ENCODE measurements at places on chromosomes 12 and 14.

GRCh38 chr14:93081876-93082570, 33.7 kb downstream of the ITPK1 start:
- DNase-seq: no peak

DNA sequence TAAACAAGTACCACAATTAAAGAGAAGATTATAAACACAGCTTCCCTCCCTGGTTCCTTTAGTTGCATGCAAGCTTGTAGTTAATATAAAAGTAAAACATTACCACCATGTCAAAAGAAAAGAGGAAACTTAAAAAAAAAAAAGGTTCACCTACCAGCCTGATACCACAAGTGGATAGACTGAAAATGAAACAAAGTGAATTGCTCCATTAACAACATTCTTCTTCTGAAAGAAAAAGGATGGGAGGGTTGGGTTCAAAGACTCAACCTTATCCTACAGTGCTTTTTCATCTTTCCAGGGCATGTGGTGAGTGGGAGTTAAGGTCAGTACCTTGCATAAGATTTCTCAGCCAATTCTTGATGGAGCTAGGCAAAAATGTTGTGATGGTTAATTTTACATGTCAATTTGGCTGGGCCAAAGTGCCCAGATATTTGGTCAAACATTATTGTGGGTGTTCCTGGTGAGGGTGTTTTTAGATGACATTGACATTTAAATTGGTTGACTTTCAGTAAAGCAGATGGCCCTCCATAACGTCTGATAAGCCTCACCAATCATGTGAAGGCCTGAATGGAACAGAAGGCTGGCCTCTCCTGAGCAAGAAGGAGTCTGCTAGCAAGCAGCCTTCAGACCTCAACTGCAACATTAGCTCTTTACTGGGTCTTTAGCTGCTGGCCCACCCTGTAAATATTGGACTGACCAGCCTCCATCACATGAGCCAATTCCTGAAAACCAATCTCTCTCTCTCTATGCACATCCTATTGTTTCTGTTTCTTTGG, 28.8 kb downstream of the VCPKMT start:
- no peak for DNase-seq

GRCh38 chr12:113622410-113622809, 150.7 kb upstream of the LHX5 start:
- DNase-seq: no peak

- no peak for DNase-seq
Measured at GRCh38 chr12:52401526-52401925, 4.6 kb downstream of the KRT82 start.

DNA sequence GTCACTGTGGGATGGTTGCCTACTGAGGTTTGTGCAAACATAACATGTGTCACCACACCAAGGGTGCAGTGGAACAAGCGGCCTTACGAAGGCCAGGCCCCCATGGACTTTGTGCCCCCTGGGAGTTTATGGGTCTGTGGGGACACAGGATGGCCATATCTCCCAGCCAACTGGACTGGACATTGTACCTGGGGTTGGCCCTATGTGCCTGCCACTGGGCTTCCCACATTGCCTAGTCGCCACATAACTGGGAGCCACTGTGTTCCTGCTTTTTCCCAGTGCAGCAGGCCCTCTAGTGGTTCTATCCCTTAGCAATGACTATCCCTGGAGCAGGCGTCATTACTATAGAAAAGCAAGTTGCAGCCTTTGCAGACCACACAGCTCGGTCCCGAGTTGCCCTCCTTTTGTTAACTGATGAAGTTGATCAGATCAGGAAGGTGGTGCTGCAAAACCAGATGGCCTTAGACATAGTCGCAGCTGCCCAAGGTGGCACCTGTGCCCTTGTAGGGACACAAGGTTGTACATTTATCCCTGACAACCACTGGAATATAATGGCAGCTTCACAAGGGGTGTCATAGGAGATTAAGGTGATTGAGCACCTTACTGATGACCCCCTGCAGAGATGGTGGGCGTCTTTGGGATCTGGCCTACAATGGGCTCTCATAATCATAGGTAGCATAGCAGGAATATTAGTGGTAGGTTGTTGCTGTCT, 15.2 kb upstream of the RNASE12 start:
- no peak for DNase-seq

GRCh38 chr14:69191340-69192111, at the start of gene EXD2:
EXD2 (plus strand) TSS chr14:69191498; CDS start chr14:69209471, 17,973 bp downstream.
- peak; percentile 49 for DNase-seq
